ENCODE measurements at places on chromosomes 16 and 17. TPM values are rescaled to one million over a fixed set of nuclear protein-coding genes. Genes with fewer than 3 reads are reported as not detected.

GRCh38 chr17:34051046-34051445, 204.0 kb upstream of the CCL2 start:
- DNase-seq: no peak

GRCh38 chr17:69326377-69327059, 415 bp downstream of the ABCA5 start:
- DNase-seq: peak; percentile 10

- no peak for DNase-seq
Measured at GRCh38 chr16:89847051-89847939, 19.0 kb downstream of the SPIRE2 start.

DNA sequence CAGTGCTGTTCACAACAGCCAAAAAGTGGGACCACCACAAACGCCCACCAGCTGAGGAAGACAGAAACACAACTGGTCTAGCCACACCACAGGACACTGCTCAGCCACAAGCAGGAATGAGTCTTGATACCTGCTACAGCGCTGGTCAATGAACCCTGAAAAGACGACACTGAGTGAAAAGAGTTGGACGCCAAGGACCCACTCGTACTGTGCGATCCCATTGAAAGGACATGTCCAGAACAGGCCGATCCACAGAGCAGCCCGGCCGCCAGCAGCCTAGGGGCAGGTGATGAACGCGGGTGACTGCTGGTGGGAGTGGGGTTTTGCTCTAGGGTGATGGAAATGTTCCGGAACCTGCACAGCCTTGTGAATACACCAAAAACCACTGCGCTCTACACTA, 10.6 kb upstream of the SLC38A8 start:
- no peak for DNase-seq

- no peak for DNase-seq
Measured at GRCh38 chr17:14202388-14203166, 34.1 kb downstream of the CDRT15 start.

DNA sequence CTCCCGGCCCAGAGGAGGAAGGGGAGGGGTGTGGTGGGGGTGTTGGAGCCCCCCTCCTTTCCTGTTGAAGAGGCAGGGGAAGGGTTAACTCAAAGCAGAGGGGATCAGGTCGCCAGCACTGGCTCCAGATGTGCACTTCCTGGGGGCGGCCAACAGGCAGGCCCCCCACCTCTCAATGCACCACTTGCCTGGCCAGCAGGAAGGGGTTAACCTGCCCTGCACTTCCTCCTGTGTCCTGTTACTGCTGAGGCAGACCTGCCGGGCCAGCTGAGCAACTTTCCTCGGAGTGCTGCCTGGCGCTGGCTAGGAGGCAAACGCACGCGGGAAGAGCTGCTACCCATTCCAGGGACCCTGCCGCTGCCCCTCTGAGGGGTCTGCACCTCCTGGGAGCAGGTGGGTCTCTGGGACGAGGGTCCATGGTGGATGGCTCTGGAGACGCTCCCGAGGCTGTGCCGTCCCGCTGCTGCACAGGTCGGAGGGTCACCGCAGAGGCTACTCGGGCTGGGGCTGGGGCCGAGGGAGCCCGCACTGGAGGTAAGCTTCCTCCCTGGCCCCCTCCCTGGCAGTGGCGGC, at the start of gene EPN3:
Gene EPN3, plus strand, starts transcription at position 284 of the 573 bp plus-strand sequence. CDS start 3,822 bp downstream, outside the sequence.
- no peak for DNase-seq

DNA sequence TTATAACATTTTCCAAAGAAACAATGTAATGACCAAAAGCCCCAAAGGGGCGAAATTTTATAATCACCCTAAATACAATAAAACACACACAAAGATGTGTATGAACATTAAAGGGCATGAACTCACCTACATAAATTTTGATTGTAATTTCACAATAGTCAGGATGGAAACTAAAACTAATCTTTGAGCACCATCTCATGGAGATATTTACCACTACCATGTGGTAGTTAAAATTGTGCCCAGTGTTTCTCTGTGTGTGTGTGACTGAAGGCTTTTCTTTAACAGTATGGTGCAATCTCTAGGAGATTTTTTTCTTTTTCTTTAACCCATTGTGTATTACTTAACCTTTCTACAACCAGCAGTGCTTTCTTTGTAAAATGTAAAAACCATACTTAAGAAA, 19.7 kb upstream of the MEIOC start:
- peak; percentile 16 for DNase-seq

DNA sequence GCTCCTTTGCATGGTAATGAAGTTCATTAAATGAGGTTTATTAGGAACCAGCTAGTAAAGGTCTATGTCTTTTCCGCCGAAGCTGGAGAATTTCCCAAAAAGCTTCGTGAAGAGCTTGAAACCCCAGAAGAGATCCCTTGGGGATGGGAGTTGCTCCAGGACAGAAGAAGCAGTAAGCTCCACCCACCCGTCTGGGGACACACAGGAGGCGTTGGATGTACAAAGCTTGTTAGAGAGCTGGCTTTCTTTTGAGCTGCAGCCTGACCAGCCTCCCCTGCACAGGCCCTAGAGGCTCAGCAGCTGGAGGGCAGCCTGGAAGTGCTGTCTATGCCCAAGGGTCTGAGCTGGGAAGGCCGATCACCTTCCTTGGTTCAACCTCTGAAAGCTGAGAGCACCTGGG, 147.4 kb upstream of the SDK2 start:
- no peak for DNase-seq

- DNase-seq: no peak
Measured at GRCh38 chr16:49482690-49483089, 109.1 kb downstream of the C16orf78 start.

GRCh38 chr16:80899809-80900592, 95.6 kb upstream of the CDYL2 start:
- no peak for DNase-seq

- no peak for DNase-seq
Measured at GRCh38 chr16:83769397-83770008, 38.3 kb upstream of the HSBP1 start.

- no peak for DNase-seq
Measured at GRCh38 chr17:82846061-82846691, 6.4 kb upstream of the ZNF750 start.

- DNase-seq: no peak
Measured at GRCh38 chr16:66581246-66581952, 2.1 kb downstream of the CMTM2 start.

- peak; percentile 36 for DNase-seq
Measured at GRCh38 chr17:36755586-36755985, 154.2 kb downstream of the MRM1 start.

- DNase-seq: no peak
Measured at GRCh38 chr17:45425125-45425983, 7.3 kb downstream of the ARHGAP27 start.

- no peak for DNase-seq
Measured at GRCh38 chr16:54102888-54103866, 183.4 kb downstream of the IRX3 start.

GRCh38 chr16:86988920-86989696, 328.1 kb downstream of the C16orf95 start:
- DNase-seq: no peak

GRCh38 chr16:83623091-83623730, 184.6 kb upstream of the HSBP1 start:
- DNase-seq: no peak

- DNase-seq: no peak
Measured at GRCh38 chr16:11180489-11180888, 75.5 kb downstream of the SOCS1 start.

GRCh38 chr17:8985054-8985701, 19.7 kb upstream of the PIK3R5 start:
- DNase-seq: no peak

- DNase-seq: no peak
Measured at GRCh38 chr17:20223808-20224328, 214.7 kb downstream of the SPECC1 start.

DNA sequence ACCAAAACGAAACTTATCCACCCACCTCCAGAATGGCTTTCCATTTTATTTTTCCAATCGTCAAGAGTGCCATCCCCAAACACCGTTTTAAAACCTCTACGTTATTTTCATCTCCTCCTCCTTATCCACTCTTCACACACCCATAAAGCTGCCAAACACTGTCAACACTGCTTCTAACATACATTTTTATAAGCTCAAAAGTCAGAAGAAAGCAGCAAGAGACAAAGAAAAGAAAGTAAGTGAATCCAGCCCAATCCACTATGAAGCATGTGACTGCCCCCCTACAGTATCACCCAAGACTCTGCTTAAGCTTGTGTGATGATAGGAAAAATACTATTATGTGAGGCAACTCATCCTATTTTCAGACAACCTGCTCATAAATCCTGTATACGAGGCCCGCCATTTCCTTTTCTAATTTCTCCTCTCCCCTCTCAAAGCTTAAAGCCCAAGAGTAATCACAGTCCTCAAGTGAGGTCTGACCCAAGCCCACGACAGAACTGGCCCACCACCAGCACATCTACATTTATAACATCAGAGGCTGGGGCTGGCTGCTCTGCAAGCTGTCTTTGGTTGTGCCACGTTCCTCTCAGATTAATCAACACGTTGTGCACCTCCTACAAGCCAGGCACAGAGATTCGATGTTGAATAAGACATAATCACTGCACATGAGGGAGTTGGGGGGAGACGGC, 16.3 kb downstream of the USP31 start:
- no peak for DNase-seq

DNA sequence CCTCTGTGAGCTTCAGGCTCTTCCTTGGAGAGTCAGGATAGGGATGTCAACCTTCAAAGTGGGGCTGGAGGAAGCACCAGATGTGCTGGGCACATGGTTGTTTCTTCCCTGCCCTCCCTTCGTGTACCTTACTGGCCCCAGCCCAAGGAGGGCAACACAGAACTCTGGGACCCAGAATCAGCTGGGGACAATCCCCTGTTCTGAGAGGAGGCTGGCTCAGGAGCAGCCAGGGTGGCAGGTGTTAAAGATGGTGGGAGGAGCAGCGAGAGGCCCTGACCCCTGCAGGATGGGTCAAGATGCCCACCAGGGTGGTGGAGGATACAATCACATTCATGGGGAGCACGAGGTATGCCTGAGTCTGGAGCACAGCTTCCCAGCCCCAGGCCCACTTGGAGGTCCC, 300.4 kb downstream of the ABCC12 start:
- DNase-seq: no peak

DNA sequence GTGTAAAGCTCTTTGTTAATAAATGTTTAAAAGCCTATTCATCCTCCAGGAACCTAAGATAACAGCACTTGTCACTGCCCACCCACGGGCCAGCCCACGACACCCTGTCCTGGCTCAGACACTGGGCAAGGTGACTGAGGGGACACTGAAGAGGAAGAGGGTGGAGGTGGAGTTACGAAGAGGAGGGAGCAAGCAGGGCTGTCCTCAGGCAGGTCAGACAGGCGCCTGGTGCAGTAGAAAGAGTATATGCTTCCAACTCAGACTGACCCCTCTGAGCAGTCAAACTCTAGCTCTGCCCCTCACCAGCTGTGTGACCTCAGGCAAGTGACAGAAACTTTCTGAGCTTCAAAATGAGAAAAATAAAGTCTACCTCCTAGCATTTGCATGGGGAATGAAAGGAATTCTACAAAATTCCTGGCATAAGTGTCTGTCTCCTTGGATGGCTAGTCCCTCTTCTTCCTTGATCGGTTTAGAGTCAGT, 22.8 kb downstream of the TEX2 start:
- DNase-seq: no peak

GRCh38 chr16:77599793-77600415, 122.4 kb upstream of the NUDT7 start:
- DNase-seq: no peak

- DNase-seq: no peak
Measured at GRCh38 chr16:28163699-28164098, 48.1 kb downstream of the XPO6 start.

DNA sequence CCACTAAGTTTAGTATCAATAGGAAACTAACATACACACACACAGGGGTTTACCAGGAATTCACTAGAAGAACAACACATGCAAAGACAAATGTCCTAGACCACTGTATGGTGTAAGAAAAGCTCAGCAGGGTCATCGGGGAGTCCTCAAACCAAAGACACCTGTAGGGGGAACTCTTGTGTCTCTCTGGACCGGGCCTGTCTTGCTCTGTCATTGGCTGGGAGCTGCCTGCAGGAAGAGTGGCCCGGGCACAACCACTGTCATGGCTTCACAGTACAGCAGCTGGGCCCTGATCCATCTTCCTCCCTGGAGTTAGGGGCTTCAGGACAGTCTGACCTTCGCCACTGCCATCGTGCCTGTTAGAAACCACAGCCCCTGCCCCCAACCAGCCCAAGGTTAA, 263.6 kb upstream of the DYNLRB2 start:
- no peak for DNase-seq

- no peak for DNase-seq
Measured at GRCh38 chr16:4703906-4704305, 10.5 kb downstream of the NUDT16L1 start.

DNA sequence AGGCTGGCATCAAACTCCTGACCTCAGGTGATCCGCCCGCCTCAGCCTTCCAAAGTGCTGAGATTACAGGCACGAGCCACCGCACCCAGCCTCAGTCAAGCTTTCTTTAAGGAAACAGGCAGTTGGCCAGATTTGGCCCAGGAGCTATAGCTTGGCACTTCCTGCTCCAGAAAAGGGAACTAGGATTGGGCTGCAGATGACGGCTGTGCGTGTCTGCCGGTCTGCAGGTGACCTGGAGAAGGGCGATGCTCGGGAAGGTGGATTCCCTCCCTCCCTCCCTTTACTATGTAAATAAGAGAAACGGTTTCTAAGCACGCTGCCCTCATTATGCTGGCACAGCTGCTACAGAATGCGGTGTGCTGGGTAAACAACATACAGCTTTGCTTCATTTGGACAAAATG, 215.9 kb downstream of the RPTOR start:
- no peak for DNase-seq

DNA sequence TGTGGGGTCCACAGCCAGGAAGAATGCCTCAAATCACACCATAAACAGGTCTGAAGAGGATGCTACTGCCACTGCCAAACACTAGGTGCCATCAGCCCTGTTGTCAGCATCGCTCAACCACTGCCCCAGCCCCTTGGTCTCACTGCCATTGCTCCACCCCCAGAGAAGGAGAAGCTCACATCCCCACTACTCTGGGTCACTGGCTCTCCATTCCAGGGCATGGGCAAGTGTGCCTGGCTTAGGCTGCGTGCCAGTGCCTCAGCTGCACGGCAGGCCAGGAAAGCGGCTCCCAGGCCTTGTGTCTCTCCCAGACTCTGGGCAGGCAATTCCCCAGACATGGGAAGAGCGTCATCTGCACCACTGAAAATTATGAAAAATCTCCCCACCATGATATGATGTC, 1.2 kb upstream of the IGSF6 start:
- no peak for DNase-seq

The MXRA7 gene
- polyA plus RNA-seq: 60.6 TPM

The ITPRIPL2 gene
- polyA plus RNA-seq: 0.59 TPM

The SLC47A1 gene
- polyA plus RNA-seq: 0.14 TPM

The C1QL1 gene
- polyA plus RNA-seq: not detected

The FBXW10B gene
- not detected for polyA plus RNA-seq

The IGF2BP1 gene
- polyA plus RNA-seq: not detected

The SRCIN1 gene
- polyA plus RNA-seq: not detected

The CBX2 gene
- polyA plus RNA-seq: 0.33 TPM

The ACSM3 gene
- polyA plus RNA-seq: not detected

The SLC38A8 gene
- polyA plus RNA-seq: not detected

The PRCD gene
- 3.1 TPM for polyA plus RNA-seq

The COPRS gene
- polyA plus RNA-seq: 23.8 TPM

The STH gene
- polyA plus RNA-seq: not detected

The CLEC18A gene
- polyA plus RNA-seq: not detected

The IRX3 gene
- polyA plus RNA-seq: not detected

The BCL6B gene
- polyA plus RNA-seq: not detected

Data from immature natural killer cell (primary cell).